ENCODE measurements at places on chromosomes 2 and 18.

- DNase-seq: no peak
Measured at GRCh38 chr2:200486529-200486928, 23.3 kb downstream of the KCTD18 start.

DNA sequence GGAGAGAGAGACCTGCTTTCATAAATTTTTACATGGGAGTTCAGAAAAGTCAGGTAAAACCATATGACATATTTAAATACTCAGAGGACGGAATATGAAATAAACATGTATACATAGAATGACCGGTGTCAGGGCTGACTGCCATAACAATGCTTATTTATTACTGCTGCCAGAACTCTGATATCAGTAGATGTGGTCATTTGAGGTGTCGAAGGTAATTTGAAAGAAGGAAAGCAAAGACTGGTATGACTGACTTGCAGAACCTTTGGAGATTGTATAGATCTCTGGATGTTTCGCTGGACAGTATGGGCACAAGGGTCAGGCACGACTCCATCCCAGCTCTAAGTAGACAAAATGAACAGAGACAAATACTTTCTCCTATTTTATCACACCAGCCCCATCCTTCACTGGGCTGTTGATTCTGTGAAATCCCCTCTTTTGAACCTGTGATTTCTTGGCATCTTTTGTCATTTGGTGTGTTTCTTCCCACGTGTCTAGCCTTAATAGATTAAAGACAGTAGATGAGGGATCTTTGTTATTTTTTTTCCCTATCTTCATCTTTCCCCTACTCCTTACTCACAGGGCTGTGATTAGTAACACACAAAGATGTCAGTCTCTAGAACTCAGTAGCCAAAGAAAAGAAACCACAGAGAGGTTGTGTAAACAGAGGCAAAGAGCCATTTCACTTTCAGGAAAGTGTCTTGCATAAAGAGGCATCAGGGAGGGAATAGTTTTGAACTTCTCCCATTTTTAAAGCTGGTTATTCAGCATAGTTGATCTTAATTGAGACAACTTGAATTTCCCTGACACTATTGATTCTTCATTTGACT lies 61.6 kb downstream of the ICOS start:
- no peak for DNase-seq

DNA sequence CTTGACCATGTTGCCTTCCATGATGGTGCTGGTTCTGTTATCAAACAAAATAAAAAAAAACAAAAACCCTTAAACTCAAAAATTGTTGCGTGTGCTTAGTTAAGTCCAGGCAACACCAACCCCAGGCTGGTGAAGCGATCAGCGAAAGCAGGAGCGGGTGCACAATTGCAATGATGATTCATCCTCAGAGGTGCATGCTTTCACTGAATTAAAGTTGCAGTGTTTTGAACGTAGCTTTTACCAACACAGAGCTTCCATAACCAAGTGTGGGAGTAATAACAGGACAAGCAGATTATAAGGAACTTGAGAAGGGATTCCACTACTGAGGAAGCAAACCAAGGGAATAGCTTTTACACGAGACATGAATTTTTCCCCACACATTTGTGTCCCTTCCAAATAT lies 39.7 kb upstream of the RAPH1 start:
- DNase-seq: no peak

DNA sequence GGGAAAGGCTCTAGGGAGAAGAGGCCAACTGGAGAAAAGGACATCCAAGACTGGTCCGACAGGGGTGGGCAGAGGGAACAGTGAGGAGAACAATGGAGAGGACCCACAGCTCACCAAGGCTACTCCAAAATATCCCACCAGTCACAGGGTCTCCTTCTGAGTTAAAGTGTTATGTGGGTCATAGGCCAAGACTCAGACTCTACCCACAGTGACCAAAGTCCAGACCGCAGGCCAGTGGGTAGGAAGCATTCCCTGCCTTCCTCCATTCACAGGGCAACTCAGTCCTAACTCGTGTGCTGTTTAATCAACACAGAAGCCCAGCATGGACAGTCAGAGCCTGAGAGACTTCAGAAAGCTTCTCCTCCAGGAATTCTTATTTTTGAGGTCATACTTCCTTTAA lies 260.6 kb downstream of the SMAD2 start:
- DNase-seq: no peak

GRCh38 chr2:209324281-209324680 lies 99.6 kb upstream of the MAP2 start:
- DNase-seq: no peak

DNA sequence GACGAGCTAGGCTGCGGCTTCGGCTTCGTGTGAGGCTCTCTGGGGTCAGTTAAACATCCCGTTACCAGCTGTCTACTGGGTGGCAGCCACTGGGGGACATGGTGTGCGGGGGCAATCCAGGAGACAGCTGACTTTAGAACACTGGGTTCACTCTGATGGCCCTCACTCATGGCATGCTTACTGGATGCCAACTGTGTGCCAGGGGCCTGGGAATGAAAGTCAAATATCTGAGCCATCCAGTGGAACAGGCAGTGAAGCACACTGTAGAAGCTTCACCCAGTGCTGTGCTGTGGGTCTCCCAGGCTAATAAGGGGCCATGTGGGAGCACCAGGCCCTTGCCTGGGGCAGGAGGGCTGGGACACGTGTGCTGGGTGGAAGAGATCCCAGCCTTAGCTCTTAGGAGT lies 48.3 kb downstream of the GLI2 start:
- DNase-seq: no peak

- peak; percentile 23 for DNase-seq
Measured at GRCh38 chr2:8542381-8543059, 139.3 kb upstream of the ID2 start.

GRCh38 chr2:43005245-43005974 lies 213.0 kb upstream of the HAAO start:
- no peak for DNase-seq

DNA sequence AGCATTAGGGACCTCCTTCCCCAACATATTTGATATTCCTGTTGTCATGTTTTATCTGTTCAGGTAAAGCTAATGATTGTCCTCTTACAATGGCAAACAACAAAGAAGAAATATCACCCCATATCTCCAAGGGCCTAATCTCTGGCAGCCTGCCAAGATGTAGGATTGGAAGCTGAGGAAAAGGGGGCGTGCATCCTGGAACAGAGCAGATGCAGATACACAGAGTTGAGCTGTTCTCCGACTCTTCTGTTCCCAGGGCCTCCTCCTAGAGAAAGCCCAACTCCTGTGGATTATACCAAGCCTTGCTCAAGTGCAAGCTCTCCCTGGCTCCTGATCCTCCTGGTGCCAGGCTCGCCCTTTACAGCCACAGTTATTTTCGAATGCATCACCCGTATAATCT lies 35.2 kb upstream of the CD207 start:
- DNase-seq: no peak

DNA sequence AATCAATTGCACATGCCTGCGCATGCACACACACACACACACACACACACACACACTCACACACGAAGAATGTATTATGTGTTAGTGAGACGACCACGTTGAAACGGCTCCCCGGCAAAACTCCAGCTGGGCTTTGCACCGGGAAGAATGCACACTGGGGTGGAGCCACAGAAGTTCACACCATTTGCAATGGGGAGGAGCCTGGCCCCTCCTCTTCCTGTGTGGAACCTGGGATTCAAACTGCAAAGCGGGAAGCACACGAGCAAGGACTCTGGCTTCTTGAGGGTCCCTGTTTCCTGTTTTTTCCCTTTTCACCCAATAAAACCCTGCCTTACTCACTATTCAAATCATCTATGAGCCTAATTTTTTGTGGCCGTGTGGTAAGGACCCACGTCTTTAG lies 304.0 kb upstream of the TMEFF2 start:
- DNase-seq: no peak

DNA sequence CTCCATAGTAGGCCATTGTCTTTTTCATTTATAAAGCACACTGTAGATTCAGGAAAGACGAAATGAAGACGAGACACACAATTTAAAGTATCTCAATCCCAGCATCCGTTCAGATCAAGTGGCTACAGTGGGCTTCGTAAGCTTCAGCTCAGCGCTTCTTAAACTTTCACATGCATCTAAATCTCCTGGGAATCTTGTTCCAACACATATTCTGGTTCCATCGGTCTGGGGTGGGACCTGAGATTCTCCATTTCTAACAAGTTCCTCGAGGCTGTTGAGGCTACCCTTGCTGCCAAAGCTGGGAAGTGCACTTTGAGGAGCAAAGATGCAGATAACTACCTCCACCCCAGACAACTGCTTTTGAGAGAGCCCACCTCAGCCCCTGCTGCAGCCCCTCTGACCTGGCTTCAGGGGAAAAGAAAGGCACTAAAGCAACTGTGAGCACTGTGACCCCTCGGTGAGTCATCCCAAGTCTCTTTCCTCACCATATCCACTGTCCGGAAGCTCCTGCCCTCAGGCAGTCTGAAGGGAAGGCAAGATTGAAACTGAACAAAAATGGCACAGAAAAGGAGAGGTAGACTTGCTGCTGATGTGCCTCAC lies 201.1 kb upstream of the FBXO11 start:
- DNase-seq: no peak

GRCh38 chr2:232038251-232038880 lies 76.9 kb downstream of the DIS3L2 start:
- no peak for DNase-seq

All from right forelimb (tissue), 1 donor.